ENCODE measurements at places on chromosomes 16 and 17.

DNA sequence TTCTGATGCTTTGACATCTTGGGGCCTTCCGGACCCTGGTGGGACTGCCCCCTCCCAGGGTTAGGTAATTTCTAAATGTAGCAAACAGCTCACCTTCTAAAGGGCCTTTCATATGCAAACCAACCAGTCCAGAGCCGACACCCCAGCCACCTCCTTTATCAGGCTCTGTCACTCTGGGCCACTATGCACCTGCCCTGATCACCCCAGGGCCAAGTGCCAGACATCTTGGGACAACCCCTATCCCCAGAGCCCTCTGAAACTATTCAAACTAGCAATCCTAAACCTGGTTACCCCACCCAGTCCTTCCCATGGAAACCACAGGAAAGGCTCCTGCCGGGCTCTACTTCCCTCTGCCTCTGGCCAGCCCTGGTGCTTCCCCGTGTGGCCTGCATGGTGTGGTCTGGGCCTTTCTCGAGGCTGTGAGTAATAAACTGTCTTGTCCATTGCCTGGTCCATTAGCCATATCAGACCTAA, 91.2 kb upstream of the TNRC6C start:
- no peak for DNase-seq

GRCh38 chr17:49695698-49696232, 12.0 kb downstream of the SLC35B1 start:
- DNase-seq, result no peak

DNA sequence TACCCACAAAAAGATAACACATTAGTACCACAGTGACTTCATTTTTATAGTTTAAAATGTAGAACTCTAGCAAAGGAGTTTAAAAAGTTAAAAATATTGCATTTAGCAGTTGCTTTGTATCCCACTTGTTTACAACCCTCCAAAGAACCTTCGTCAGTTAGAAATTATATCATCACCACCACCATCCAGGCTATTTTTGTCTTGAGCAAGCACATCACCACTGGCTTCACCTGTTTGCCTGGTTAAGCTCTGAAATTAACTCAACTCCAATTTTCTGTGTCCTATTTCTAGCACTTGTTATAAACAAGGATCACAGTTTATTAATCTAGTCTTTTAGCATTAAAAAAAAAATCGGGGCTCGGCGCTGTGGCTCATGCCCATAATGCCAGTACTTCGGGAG, 6.1 kb downstream of the GLYR1 start:
- no peak for DNase-seq

DNA sequence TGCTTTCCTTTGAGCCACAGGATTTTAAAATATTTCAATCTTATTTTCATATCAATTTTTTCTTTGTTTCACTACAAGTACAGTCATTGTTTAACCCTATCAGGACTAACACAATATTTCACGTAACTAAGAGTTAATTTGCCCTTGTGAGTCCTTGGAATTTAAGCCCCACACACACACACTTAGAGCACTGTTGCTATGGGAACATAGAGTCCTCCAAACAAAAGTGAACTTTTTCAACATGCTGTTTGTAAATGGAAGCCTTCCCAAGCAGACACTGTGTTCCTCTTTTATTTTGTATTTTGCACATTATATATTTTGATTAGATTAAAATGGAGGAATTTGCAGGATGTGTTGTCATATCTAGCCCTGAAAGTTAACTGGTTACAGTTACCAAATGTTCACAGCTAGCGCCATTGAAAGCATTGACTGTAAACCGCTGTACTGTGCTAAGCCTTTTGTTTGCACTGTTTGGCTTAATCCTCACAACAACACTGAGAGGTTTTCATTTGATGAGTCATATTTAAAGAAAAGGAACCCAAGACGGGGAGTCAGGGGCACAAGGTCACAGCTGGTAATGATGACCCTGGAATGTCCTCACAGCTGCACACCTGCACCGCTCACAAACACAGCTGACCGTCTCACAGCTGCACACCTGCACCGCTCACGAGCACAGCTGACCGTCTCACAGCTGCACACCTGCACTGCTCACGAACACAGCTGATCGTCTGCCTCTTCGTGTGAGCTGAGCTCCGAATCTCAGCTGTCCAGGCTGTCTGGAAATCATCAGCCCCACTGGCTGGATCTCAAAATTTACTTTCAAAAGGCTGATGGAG, 6.3 kb downstream of the HSBP1 start:
- DNase-seq, result peak; percentile 61

DNA sequence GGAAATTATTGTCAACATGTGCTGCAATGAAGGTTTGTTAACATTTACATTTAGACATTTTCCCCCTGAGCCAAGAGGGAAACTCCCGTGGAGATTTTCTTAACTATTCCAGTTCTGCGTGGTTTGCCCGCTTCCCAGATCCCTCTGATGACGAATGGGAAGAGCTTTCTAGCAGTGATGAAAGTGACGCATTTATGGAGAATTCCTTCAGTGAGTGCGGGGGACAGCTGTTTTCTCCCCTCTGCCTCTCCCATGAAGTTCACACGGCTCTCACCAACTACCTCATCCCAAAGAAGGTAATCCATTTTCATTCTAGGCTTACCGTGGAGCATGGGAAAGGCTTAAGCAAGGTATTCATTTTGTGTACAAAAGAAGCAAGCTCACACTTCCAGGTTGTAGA, 18.2 kb downstream of the HEATR3 start:
- no peak for DNase-seq

GRCh38 chr16:12754824-12755543, 48.7 kb downstream of the CPPED1 start:
- no peak for DNase-seq

- DNase-seq, result no peak
These were observed 70.2 kb upstream of the ZNF750 start for GRCh38 chr17:82910041-82910481.

Measured in NCI-H510A treated with DMSO at 0.1 percent for 48 hours (cell line).